Panc1 (cell line): ENCODE measurements at places on chromosomes 16 and 17. TPM values are rescaled to one million over a fixed set of nuclear protein-coding genes. Genes with fewer than 3 reads are reported as not detected.

KCNH6 gene
- not detected for total RNA-seq

DNA sequence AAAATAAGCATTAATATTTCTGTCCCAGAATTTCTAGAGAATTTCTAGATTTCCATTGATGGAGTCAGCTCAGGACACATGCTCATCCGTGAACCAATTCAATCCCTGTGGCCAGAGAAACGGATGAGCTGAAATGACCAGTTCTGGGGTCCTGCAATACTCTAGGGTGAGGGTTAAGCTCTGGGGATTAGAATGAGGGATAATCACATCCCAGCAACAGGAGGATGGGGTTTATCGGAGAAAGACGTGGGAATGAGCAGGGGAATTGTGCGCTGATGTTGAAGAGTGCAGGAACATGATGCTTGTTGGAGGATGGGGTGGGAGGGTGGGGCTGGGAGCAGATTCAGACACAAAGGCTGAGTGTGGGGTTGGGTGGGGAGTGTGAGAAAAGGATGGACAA lies 64.1 kb downstream of the SLC5A11 start:
- no peak overlapping the region for H3K27ac ChIP-seq
- H3K4me1 ChIP-seq, result no peaks in the 10 kb centered on the region
- no peak for DNase-seq
- H3K4me3 ChIP-seq, result no peak overlapping the region

RTN4RL1 gene
- total RNA-seq, result 0.80 TPM

GRCh38 chr17:31663576-31663975 lies 195.5 kb downstream of the COPRS start:
- no peak for DNase-seq
- no peaks in the 10 kb centered on the region for H3K27me3 ChIP-seq
- H3K4me3 ChIP-seq, result no peak overlapping the region
- H3K36me3 ChIP-seq, result no peaks in the 10 kb centered on the region
- no peak overlapping the region for H3K27ac ChIP-seq

CA7 gene
- not detected for total RNA-seq

GRCh38 chr17:41844971-41845370 lies 7.3 kb downstream of the KLHL10 start:
- no peak overlapping the region for H3K4me3 ChIP-seq
- no peak for DNase-seq
- H3K4me1 ChIP-seq, result no peaks in the 10 kb centered on the region
- no peak overlapping the region for H3K27ac ChIP-seq
- H3K36me3 ChIP-seq, result no peaks in the 10 kb centered on the region
- H3K27me3 ChIP-seq, result no peaks in the 10 kb centered on the region

P2RX5 gene
- total RNA-seq, result 14.9 TPM

- H3K27me3 ChIP-seq, result peaks cover 21% of the 10 kb centered on the region
- H3K36me3 ChIP-seq, result no peaks in the 10 kb centered on the region
- H3K4me1 ChIP-seq, result peaks cover 9% of the 10 kb centered on the region; the same call in 1 of the 2 replicates
- no peak for DNase-seq
- H3K4me3 ChIP-seq, result no peak overlapping the region
These were observed 4.3 kb downstream of the NEUROD2 start for GRCh38 chr17:39603304-39604016.

HSD11B2 gene
- 0.77 TPM for total RNA-seq

GRCh38 chr17:79752175-79752574 lies 21.4 kb downstream of the ENPP7 start:
- no peak overlapping the region for H3K27ac ChIP-seq
- H3K27me3 ChIP-seq, result 0 out of 2 replicates have a peak, but pooled peaks cover 3% of the 10 kb centered on the region
- H3K36me3 ChIP-seq, result no peaks in the 10 kb centered on the region

- H3K36me3 ChIP-seq, result no peaks in the 10 kb centered on the region
- no peak overlapping the region for H3K27ac ChIP-seq
- no peak overlapping the region for H3K4me3 ChIP-seq
- DNase-seq, result no peak
- H3K4me1 ChIP-seq, result no peaks in the 10 kb centered on the region
- no peaks in the 10 kb centered on the region for H3K27me3 ChIP-seq
These were observed 26.9 kb upstream of the CDH15 start for GRCh38 chr16:89144681-89145080.

- H3K4me1 ChIP-seq, result no peaks in the 10 kb centered on the region; the same call in 1 of the 2 replicates
- no peak overlapping the region for H3K4me3 ChIP-seq
- DNase-seq, result no peak
- H3K36me3 ChIP-seq, result no peaks in the 10 kb centered on the region
- H3K27ac ChIP-seq, result no peak overlapping the region
These were observed 3.1 kb upstream of the TPPP3 start for GRCh38 chr16:67396159-67397035.

- no peak for DNase-seq
- no peaks in the 10 kb centered on the region for H3K4me1 ChIP-seq
- no peak overlapping the region for H3K4me3 ChIP-seq
- H3K27ac ChIP-seq, result no peak overlapping the region
- H3K27me3 ChIP-seq, result no peaks in the 10 kb centered on the region
These were observed 62.1 kb downstream of the LMF1 start for GRCh38 chr16:908526-909155.

GRCh38 chr16:89512453-89512852 lies 4.2 kb downstream of the SPG7 start:
- H3K4me3 ChIP-seq, result no peak overlapping the region
- peaks cover 20% of the 10 kb centered on the region for H3K36me3 ChIP-seq
- no peak for DNase-seq
- no peaks in the 10 kb centered on the region for H3K27me3 ChIP-seq

DNA sequence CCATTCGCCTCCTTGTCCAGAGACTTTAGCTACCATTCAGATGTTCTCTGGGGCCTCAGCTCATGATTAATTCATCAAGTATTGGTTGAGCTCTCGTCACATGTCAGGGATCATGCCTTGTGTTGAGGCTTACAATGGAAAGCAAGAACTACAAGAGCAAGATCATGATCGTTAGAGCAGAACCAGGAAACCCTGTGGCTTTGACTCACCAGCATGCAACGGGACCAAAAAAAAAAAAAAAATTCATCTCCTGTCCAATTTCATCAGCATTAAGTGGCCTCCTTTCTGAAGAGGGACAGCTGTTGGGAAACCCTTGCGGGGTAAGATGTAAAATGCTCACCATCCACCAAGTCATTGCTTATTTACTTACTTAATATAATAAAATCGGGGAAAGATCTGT lies 12.1 kb upstream of the USP10 start:
- H3K36me3 ChIP-seq, result no peaks in the 10 kb centered on the region
- no peaks in the 10 kb centered on the region for H3K4me1 ChIP-seq
- no peaks in the 10 kb centered on the region for H3K27me3 ChIP-seq
- DNase-seq, result no peak
- no peak overlapping the region for H3K4me3 ChIP-seq
- no peak overlapping the region for H3K27ac ChIP-seq

GRCh38 chr16:85641776-85642176 lies 28.7 kb downstream of the GSE1 start:
- peaks cover 44% of the 10 kb centered on the region for H3K4me1 ChIP-seq
- H3K4me3 ChIP-seq, result no peak overlapping the region
- H3K27me3 ChIP-seq, result no peaks in the 10 kb centered on the region
- DNase-seq, result no peak
- no peaks in the 10 kb centered on the region; the same call in 1 of the 2 replicates for H3K36me3 ChIP-seq

GRCh38 chr16:87271256-87271655 lies 45.9 kb downstream of the C16orf95 start:
- H3K4me1 ChIP-seq, result no peaks in the 10 kb centered on the region
- no peak overlapping the region for H3K27ac ChIP-seq
- H3K36me3 ChIP-seq, result no peaks in the 10 kb centered on the region
- H3K4me3 ChIP-seq, result no peak overlapping the region
- H3K27me3 ChIP-seq, result no peaks in the 10 kb centered on the region

CLEC18B gene
- total RNA-seq, result not detected

DNA sequence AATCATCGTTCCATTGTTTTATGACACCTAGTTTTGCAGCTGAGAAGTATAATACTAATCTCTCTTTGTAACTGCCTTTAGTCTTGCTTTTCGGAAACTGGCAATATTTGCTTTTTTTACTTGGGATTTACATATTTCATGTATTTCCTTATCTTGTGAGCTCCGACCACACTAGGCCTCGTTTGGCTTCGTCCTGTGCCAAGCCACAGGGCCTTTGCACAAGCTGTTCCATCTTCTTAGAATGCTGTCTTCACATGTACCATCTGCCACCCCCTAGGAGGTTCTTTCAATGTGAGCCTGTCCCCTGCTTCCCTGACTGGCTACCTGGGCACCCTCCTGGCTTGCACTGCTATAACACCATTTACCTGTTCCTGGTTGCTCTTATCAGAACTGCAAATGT lies 77.2 kb downstream of the SHISA6 start:
- no peak for DNase-seq
- H3K27me3 ChIP-seq, result no peaks in the 10 kb centered on the region
- H3K4me1 ChIP-seq, result no peaks in the 10 kb centered on the region
- H3K4me3 ChIP-seq, result no peak overlapping the region

BRIP1 gene
- total RNA-seq, result 9.4 TPM

DNA sequence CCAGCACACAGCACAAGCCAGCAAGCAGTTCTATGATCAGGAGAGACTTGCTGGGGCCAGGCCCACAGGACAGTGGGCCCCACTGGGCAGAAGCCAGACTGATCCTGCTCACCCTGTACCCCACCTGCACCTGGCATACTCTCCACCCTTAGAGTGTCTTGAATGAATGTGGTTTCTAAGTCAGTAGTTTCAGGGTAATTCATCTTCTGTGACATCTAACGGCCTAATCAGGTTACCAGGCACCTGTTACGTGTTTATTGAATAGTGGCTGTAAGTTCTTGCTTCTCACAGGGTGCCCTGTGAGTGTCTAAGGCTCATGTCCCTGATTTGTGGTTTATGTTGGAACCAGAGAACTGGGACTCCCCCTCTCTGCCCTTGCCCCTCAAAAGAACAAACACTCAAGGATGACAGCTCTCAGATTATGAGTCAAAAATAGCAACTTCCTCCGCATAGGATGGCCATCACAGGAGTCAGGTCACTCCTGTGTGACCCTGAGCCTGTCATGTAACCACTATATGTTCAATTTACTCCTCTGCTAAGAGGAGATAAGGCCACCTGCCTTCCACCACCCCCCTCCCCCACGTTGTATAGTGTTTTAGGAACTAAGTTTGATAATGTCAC lies 7.0 kb upstream of the OR2C1 start:
- DNase-seq, result no peak
- no peak overlapping the region for H3K27ac ChIP-seq
- H3K4me1 ChIP-seq, result no peaks in the 10 kb centered on the region
- H3K4me3 ChIP-seq, result no peak overlapping the region

- no peaks in the 10 kb centered on the region for H3K36me3 ChIP-seq
- H3K27ac ChIP-seq, result no peak overlapping the region
- H3K27me3 ChIP-seq, result no peaks in the 10 kb centered on the region
These were observed 8.4 kb downstream of the TSPOAP1 start for GRCh38 chr17:58320163-58320558.

KRTAP2-2 gene
- not detected for total RNA-seq

WNT9B gene
- not detected for total RNA-seq
